ENCODE measurements at places on chromosomes 12 and 14.

- peak; percentile 43 for DNase-seq
These were observed 741.8 kb downstream of the TMEM121 start for GRCh38 chr14:106268013-106268727.

- no peak for DNase-seq
These were observed 492.0 kb downstream of the NELL2 start for GRCh38 chr12:44384136-44384535.

- no peak for DNase-seq
These were observed 2.9 kb downstream of the TMEM229B start for GRCh38 chr14:67485501-67486095.

DNA sequence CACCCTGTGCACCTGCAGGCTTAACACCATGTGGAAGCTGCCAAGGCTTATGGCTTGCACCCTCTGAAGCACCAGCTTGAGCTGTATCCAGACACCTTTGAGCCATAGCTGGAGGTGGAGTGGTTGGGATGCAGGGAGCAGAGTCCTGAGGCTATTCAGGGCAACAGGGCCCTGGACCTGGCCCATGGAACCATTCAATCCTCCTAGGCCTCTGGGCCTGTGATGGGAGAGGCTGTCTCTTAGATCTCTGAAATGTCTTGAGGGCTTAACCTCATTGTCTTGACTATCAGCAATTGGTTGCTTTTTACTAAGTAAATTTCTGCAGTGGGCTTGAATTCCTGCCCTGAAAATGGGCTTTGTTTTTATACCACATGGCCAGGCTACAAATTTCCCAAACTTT lies 36.6 kb downstream of the CREBL2 start:
- no peak for DNase-seq

DNA sequence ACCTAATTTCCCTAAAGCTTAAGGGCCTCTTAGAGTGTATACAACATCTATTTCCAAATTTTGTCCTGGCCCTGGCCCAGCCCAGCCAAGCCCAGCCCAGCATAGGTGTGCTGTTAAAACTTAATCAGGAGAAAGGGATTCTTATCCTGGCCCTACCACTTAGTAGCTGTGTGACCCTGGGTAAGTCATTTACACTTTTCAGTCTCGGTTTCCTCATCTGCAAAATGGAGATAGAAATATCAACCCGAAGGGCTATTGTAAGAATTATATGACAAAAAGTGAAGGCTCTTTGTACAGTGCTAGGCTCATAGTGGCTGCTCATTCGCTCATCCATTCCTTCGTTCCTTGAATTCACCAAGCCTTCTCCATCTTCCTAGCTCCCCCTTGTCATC lies 442 bp downstream of the ERG28 start:
- DNase-seq: no peak

Data from stimulated activated CD8-positive, alpha-beta memory T cell treated with anti-CD3 and anti-CD28 coated beads, Interleukin-4, amount 100 ng/mL, for 4 hours (primary cell).